ENCODE measurements at places on chromosomes 2 and 18.

DNA sequence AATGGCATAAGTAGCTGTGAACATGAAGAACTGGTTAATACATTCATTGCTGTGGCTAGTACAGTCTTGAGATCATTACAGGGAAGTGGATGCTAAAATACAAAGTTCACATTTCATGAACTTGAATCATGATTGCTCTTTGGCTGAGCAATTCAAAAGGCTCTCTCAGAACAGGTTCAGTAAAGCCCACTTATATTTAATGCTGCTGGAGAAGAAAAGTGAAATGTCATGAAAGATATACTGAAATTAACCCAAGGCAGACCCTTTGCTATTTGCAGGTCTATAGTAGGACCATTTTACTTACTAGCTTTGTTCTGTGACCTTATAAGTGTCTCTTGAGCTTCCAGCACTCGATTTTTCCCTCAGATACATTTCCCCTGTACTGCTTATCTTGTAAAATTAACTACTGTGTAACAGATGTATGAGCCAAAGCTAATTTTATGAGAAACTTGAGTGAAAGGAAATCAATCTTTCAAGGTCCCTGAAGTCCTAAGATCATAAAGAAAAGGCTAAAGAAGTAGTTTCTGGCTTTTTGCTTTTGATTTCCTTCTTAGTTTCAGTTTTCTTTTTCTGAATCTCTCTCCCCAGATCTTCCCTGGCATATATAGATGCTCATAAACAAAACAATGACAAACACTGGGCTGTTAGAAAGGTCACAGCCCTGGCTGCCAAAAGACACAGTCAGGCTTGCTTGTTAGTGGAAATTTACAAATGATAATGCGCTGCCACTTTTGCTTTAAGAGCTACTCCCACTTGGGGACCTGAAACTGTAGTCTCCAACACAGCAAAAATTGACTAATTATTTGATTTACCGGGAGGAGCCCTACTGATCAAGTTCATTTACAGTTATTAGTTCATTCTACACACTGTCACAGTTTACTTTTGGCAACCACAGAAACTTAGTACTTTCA lies 132.7 kb upstream of the XPO1 start:
- peak; percentile 79 for ATAC-seq

DNA sequence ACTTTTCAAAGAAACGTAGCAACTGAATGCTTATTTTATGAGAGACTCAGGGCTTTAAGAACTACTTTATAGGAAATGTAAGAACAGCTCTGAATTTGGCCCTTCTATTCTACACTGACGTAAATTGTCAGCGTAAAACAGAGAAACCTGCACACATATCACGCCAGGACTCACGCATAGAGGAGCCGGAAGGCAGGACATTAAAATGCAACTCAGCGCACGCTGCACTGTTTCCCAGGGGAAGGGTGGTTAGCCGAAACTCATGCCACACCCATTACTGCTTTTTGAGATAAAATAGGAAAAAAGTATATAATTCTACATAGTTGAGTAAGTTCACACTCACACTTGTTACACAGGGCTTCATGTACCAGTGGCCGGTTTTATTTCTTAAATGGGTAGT lies 7.4 kb downstream of the TUBB6 start:
- ATAC-seq = no peak

GRCh38 chr2:45285311-45285710 lies 276.1 kb upstream of the SIX2 start:
- no peak for ATAC-seq

DNA sequence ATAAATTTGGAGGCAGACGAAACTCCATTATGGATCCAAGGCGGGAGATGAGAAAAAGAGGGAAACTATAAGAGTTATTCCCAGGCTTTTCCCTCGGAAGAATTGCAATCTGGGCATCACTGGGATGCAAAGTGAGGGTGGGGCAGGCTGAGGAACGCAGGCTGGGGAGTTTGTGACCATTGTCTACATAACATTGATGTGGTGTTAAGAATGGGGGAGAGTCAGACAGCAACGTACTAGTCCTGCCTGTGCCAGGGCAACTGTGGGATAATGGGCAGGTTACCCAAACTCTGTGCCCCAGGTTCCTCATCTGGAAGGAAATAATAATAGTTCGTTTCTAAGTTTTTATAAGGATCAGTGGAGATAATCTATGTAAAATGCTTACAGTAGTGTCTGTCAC lies 84.4 kb upstream of the SIX2 start:
- no peak for ATAC-seq

DNA sequence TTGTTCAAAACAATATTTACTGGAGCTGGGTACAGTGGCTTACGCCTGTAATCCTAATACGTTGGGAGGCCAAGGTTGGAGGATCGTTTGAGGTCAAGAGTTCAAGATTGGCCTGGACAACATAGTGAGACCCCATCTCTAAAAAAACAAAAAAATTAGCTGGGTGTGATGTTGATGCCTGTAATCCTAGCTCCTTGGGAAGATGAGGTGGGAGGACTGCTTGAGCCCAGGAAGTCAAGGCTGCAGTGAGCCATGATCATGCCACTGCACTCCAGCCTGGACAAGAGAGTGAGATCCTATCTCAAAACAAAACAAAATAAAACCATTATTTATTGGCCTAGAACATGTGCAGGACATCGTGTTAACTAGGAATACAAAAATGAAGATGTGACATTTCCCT lies 77.5 kb downstream of the COLEC12 start:
- no peak for ATAC-seq

- no peak for ATAC-seq
Observed at GRCh38 chr2:105926960-105927678, 182.4 kb downstream of the NCK2 start.

DNA sequence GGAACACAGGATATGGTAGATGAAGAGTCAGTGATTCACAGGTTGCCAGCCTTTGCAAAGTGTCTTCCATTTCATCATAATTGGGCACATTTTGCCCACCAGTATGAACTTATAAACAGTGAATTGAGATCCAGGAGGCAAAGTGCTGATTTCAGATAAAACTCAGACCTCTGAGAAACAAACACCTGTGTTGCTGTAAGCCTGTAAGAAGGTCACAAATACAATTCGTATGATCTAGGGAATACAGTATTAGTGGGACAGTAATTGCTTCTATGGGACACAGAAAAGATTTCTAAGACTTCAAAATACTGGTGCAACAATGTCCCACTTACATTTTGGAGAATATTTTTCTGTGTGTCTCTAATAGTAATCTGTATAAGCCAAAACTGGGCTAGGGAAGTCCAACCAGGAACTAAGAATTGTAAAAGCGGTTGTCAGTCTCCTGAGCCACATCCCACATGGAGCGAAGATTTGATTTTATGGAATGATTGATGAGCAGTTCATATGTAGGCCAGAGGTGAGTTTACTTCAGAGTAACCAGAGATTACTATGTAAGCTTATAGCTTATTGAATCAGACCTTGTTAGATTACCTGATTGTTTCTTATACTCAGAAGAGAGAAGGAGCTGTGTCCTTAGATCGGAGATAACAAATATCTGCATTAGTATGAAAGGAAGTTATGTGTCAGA lies 728.4 kb downstream of the LRRTM4 start:
- no peak for ATAC-seq

DNA sequence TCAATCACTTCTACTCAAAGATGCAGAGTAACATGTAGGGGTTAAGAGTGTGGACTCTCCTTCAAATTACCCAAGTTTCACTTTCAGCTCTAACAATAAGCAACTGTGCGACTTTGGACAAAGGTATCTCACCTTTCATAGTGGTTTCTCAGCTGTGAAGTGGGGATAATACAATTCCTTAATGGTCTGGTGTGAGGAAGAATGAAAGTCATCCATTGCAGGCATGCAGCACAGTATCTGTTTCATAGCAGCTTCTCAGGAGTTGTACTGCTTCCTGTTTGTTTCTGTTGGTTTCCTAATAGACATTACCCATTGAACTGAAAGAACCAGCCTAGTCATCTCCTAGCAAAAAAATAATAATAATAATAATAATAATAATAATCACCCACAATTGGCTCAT lies 74.4 kb downstream of the DDX18 start:
- no peak for ATAC-seq

DNA sequence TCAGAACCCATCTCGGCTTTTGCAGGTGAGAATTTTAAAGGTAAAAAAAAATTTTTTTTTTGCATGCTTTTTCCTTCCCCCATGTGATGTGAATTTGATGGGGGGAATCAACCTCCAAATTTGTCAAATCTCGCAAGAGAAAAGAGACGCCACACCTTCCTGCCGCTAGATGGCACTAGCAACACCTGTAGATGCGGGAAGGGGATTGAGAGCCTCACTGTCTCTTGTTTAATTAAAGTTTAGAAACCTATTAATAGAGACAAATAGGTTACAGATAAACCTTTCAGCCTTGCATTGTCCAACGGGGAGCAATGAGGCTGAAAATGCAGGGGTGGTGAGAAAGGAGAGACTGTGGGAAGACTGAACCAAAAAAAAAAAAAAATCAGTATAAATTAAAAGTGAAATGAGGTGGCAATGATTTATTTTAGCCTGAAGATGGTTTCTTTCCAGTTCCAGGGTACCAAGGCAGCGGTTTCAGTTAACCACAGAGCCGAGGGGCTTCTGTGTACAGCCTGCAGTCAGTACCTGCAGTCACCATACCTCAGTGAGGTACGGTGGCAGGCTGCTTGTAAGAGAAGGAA lies 84.6 kb downstream of the NRP2 start:
- peak; percentile 50 for ATAC-seq

GRCh38 chr2:119888680-119889079 lies 124.2 kb upstream of the EPB41L5 start:
- no peak for ATAC-seq

GRCh38 chr2:19109518-19109917 lies 248.9 kb downstream of the OSR1 start:
- ATAC-seq = no peak
